ENCODE measurements at places on chromosomes 7 and 10.

GRCh38 chr7:57199252-57199651 lies 67.0 kb upstream of the ZNF479 start:
- DNase-seq, result no peak

GRCh38 chr10:130982802-130983201 lies 328.7 kb downstream of the TCERG1L start:
- DNase-seq, result no peak

DNA sequence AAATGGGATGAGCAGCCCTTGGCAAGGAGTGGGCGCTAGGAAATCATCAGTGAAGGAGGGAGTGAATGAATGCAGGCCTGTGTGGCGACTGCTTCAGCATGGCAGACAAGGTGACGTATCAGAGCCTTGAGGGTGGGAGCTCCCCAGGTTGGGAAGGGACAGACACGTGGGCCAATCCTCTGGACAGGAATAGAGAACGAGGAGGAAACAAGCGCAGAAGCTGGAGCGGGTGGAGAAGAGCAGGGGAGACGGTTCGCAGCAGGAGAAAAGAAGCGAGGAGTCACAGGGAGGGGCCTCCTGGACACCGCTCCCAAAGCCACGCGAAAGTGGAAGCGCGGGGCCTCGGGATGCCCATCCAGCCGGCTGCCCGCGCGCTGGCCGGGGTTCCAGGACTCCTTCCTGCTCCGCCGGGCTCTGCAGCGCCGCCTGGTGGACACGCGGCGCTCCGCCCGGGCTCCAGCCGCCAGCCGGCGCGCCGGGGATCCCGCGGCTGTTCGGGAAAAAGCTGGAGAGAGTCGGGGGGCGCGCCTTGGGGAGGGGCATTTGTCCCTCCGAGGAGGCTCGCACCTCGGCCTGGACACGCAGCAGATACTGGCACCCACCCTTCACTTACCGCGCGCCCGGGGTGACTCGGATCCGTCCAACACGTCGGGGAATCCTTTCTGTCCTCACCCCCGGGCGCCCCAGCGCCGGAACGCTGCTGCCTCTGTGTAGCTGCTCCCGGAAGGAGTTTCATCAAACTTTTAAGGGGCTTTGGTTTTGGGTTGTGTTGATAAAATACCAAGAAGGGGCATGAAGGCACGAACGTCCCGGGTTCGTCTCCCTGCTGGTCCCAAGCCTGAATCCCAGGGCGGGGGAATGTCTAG lies 6.3 kb downstream of the ZNF503 start:
- no peak for DNase-seq

DNA sequence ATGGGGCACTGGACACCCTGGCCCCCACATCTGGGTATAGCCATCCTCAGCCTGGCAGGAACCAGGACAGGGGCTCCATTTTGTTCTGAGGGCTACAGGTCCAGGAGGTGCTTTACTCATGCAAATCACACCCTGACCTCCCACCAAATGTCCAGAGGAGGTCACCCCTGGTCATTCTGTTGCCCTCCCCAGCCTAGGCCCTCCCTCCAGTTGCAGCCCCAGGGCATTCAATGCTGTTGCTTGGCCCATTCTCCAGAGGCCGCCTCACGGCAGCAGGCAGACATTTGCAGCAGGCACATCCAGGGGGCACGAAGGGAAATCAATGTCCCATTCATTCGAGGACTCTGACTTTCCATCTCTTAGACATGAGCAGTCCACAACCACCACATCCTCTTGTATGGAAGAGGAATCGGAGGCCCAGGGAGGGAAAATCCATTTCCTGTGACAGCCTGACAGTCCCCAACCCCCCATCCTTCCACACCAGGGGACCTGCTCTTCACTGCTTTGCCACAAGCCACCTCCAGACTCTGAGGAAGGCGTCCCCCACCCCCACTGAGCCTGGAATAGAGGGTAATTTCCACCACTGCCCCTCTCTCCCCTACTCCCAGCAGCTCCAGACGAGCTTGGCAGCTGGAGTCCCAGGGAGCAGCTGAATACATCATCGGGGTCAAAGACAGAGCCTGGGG lies 76.2 kb upstream of the UNC5B start:
- no peak for DNase-seq

DNA sequence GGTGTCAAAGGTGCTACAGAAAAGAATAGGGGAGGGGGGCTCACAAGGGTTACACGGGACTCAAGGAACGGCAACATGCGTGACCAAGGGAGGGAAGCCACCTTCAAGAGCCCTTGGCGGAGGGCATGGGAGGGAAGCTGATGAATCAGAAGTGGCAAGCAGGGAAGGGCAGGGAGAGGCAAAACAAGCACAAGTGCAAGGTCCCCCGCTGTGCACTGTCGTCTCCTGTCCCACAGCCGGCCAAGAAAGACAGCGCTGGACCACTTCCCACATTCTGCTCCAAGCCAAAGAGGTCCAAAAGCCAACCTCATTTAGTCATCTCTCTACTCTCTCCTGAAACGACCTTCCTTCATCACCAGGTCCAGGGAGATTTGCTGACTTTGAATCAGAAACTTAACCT lies 102.7 kb downstream of the CALN1 start:
- DNase-seq, result no peak

DNA sequence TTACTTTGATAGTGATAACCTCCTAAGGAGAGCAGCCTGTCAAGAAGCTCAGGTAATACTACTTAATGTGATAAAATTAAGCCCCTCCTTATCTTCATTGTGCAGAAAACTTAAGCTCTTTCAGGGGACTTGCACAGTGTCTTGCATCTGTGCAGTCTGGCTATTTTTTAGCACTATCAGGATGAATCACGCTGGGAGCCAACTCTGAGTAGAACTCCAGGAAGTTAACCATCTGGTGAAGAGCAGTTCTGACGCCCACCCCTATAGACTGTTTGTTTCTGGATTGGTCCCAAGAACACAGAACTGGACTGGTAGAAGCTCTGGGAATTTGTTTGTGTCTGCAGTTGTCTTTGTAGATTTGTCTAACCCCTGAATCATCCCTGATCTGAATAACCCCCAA lies 41.9 kb downstream of the AGK start:
- no peak for DNase-seq

DNA sequence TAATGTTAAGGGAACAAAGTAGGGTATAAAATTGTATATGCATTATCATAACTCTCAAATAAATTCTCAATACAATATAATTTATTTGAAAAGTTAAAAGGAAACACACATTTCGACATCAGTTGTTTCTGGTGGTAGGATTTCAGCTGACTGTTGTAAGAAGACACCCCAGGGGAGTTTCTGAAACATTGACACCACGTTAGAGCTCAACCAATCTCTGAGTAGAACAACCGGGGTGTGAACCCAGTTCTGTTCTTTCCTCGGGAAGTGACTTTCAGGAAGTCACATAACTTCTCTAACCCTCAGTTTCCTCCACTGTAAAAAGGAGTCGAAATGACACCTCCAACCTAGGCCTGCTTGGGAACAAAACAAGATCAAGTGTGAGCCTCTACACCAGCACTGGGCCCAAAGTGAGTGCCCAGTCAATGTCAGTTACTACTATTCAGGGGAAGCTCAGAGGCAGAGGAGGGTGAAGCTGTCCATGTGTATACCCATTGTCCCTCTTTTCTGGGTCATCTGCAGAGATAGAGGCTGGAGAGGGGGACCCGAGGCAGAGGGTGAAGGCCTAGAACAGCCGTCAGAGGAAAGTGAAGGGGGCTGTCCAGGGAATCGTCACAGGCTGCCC lies 67.1 kb downstream of the AOAH start:
- no peak for DNase-seq

GRCh38 chr10:98361131-98362025 lies 53.6 kb downstream of the PYROXD2 start:
- peak; percentile 67 for DNase-seq

DNA sequence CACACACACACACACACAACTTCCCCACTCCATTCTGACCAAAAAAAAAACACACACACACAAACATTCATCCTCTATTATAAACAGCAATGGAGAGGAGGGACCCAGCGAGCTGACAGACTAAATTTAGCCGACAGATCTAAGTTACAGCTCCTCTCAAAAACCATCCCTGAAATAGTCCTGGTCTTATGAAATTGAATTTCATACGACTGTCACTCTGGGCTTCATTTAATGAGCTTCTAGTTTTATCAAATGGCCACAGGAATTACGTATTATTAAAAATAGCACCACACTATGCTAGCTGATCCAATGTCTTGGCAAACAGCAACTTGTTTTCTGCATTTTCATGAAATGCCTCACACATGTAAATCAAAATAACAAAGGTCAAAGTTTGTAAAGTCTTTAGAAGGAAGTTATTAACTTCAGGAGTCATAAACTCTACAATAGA lies 131.3 kb upstream of the ASAH2 start:
- DNase-seq, result no peak

All from foreskin keratinocyte (primary cell).